Pons (tissue), 1 donor: ENCODE measurements at places on chromosomes 7 and 10.
A peak's percentile ranks its signal among the peaks of the same experiment; 100 is the strongest.

DNA sequence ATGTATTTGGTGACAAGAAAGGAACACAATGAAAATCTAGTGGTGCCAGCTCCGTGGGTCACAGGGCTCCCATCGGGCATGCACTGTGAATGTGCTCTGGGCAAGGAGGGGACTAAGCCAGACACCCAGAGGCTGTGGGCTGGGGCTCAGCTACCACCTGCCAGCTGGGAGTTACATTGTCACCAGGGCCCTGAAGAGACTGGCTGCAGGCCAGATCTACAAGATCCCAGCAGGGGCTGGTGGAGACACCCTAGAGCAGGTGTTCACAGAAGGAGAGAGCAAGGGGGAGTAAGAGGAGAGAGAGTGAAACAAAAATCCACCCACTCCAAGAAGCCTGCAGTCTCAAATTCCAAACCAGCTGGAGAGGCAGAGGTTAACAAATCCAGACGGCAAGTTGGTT is 116.6 kb upstream of the ADCY1 start:
- no peak for DNase-seq

- DNase-seq = peak; percentile 98
Measured at GRCh38 chr10:126663328-126663727, 7.2 kb downstream of the C10orf90 start.

- peak; percentile 79 for DNase-seq
Measured at GRCh38 chr10:35462491-35462934, 126.2 kb downstream of the CCNY start.

GRCh38 chr7:104984585-104985258 is 29.3 kb upstream of the KMT2E start:
- DNase-seq = no peak
